Stimulated activated CD8-positive, alpha-beta memory T cell treated with anti-CD3 and anti-CD28 coated beads, Interleukin-7, amount 100 ng/mL, for 48 hours (primary cell): ENCODE measurements at places on chromosomes 1 and 21.

DNA sequence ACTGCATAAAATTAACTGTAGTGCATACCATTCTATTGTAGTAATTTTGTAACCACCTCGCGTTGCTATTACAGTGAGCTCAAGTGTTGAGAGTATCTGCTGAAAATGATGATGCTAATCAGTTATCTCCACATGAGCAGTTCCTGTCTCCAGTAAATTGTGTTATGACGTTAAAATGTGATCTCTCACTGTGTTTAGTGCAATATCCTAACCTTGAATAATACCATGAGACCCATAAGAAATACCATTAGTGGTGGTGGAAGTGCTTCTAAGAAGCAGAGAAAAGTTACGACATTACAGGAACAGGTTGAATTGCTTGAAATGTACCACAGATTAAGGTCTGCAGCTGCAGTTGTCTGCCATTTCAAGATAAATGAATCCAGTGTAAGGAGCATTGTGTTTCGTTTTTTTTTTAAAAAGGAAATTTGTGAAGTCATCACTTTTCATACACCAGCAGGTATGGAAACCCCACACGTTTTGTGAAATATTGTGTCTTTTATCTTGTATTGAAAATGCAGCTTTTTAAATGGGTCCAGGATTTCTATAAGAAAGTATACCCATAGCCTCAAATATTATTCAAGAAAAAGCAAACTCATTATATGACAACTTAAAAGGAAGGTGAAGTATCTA is 72.5 kb downstream of the ANGPTL1 start:
- no peak for DNase-seq

GRCh38 chr21:41878831-41879189 is 334 bp downstream of the PRDM15 start:
- DNase-seq: peak; percentile 59

DNA sequence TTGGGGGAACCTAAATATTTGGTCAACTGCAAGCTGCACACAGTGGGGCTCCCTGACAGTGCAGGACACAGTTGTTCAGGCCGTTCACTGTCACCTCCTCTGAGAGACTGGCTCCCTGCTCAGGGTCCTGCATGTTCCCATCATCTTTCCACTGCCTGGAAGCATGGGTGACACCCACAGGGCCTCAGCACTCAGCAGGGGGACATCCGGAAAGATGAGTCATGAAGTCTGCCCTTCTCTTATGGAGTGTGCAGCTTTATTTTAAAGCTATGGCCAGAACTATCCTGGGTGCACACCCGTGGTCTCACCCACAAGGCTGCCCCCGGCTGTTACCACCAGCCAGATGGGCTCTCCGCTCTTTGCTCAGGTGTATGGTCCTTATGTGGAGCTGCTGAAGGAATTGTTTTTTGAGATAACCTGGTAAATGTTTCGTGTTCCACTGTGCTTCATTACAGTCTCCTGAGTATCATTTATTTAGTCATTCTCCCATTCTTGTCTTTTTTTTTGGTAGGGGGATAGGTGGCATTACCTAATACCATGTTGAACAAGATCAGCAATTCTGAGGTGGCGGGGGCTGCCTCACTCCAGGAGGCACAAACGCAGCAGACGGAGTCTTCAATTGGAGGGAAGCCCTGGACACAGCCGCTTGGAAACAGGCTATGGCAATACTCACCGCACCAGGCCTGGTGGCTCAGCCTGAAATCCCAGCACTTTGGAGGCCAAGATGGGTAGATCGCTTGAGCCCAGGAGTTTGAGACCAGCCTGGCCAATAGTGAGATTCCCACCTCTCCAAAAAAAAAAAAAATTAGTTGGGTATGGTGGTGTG is 14.3 kb downstream of the TRIM11 start:
- DNase-seq: no peak

DNA sequence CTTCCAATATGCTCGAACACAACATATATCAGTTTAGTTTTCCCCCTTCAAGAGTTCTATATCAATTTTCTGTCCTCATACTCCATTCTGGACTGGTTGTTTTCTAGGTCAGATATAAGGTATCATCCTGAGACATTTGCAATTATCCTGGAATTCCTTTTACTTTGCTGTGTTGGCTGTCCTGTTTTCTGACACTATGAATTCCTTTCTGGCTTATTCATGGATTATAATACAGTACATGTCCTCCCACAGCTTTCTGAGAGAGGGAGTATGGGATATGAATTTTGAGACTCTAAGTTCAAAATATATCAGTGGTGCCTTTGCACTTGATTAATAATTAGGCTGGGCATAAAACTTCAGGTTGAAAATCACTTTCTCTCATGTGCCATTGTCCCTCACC is 11.9 kb downstream of the PHTF1 start:
- no peak for DNase-seq

DNA sequence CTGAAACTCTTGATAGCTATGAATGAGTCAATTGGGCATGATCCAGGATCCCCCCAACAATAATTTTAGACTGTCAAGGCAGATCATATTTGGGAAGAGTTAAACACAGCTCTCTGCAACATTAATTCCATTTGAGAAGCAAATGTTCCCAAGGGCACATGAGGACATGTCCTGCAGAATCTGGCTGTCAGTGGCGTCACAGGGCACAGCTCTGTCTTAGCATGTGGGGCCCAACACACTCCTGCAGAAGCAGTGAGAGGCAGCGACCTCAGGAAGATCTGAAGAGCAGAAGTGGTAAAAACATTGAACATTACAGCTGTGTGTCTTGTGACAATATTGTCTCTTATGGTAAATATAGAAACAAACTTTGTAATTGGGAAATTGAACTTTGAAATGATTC is 197.1 kb upstream of the PBX1 start:
- DNase-seq: no peak

DNA sequence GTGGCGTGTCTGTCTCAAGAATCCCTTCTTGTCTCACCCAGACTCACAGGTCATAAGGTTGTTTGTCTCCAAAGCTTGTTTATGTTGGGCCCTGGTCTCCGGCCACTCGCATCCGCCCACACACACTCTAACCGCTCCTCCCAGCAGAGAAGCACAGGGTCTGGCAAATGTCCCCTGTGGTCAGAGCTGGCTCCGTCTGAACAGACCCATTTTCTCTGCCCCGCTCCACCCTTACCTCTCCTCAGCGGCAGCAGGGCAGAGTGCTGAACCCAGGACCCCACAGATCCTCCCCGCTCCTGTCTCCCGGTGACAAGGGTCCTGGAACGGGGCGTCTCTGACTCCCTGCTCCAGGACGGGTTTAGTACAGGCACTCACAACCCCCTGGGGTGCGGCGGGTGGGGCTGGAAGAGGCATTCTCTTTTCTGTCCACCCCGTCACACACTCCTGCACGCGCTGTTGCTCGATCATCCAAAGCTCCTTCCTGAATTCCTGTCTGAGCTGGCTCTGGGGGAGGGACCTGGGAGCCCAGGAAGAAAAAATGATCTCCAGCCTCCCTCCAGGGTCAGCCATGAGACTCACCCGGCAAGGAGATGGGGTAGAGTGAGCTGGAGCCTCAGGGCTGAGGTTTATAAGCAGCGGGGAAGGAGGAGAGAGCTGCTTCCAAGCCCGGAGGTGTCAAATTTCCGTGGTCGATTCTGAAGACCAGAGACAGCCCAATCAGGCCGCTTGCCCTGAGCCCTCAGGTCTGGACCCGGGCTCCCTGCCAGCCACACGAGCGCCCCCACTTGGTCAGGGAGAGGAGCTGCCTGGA is at the start of gene S100A13:
S100A13 (minus strand) TSS at position 602 of the 811 bp plus-strand sequence. CDS start 1,033 bp downstream, outside the sequence.
- no peak for DNase-seq

DNA sequence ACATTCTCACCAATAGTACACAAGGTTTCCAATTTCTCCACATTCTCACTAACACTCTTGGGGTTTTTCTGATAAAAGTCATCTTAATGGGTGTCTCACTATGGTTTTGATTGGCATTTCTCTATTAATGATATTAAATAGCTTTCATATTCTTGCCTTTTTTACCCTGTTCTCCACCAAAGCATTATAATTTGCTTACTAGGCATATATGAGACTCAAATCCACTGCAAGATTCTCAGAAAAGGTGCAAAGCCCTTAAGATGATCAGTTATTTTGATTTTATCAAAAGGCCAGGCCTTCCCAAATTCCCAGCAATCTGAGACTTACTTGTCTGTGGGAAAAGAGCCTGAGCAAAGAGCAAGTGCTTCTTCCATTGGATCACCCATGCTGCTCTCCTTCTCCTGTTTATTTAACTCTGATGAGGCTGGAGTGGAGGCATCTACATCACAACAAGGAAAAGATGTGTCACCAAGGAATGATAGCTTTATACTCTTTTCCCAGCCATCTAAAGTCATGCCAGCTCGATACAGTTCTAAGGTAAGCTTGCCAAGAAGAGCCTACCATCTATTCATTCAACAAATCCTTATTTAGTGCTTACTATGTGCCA is 24.6 kb downstream of the CLSPN start:
- DNase-seq: no peak

DNA sequence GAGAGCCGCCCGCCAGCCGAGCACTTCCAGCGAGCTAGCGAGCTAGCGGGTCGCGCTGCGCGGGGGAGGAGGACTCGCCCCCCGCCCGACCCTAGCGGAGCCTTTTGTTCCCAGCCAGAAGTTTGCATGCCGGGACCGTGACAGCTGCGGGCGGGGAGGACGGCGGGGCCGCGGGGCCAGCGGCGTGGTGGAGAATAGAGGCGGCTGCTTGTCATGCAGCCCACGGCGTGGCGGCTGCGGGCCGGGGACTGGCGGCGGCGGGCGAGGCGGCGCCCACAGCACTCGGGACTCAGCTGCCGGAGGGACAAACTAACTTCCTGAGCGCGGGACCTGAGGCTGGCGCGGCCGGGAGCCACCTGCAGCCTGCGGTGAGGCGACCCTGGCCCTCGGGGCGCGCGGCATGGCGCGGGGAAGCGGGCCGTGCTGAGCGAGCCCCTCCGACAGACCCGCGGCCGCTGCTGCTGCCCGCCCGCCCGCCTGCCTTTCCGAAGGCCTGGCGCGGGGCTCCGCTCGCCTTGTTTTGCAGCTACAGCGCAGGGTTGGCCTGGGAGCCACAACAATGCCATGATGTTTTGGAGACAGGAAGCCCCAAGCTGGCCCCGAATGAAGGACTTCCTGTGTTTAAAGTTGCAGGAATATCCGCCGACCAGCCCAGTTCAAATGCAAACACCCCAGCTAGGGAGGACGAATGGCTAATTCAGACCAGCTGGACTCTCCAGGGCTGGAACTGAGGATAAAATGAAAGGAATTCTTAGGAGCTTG is 82.2 kb upstream of the BMP8A start:
- DNase-seq: no peak

- no peak for DNase-seq
These were observed 110.2 kb downstream of the MATN1 start for GRCh38 chr1:30613188-30613587.

DNA sequence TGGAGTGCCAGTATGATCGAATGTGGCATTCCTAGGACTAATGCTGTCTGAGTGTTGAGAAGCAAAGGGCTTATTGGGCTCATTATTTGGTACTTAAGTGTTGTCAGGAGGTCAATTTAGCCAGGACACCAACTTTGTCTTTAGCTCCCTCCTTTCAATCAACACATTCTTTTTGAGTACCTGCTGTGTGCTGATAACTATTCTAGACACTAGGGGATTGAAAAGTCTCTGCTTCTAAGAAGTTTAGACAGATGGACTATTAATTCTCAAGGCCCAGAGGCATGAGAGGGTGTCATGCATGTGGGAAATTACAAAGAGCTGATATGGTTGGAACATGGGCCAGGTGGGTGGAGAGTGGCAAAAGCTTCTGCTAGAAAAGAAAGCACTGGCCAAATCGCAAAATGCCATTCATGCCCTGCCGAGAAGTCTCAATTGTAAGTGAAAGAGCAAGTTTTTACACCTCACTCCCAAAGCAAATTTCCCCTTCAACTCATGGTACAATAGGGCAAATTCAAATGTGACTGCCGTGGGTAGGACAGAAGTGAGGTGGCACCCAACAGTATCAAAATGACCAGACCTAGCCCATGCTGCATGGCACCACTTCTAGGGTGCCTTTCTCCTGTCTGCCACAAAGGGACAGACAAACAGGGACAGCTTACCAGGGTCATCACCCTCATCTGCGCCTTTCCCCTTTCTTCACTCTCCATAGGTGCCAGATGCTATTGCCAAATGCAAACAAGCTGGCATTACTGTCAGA is 53.6 kb upstream of the LAX1 start:
- no peak for DNase-seq

DNA sequence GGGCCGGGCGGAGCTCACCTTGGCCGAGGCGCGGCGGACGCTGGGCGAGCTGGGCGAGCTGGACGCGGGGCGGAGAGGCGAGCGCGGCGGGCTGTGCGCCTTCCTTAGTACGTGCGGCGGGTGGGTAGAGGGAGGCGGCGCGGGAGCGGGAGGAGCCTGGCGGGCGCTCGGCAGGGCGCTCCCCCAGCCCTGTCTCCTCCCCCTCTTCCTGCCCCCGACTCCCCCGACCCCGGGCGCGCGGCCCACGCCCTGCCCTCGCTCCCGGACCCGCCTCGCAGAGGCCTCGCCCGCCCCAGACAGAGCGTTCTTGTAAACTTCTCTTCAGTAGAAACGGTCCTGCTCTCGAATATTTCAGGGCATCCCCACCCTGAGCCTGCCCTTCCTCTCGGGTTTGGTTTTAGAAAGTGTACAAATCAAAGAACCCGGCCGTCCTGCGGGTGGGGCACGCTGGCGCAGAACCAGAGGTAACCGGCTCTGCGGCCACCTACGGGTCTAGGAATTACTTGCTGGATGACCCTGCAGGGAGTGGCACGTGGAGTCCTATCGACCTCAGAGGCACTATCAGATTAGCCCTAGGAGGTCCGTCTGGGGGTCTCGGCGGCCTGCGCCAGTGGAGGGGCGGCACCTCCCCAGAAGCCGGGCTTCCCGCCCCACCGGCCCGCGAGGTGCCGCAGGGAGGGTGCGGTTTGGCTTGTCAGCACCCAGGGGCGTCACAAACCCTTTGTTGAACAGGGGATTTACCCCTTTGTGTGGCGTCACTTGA is at the start of gene S100A10:
S100A10 (minus strand) TSS at position 126 of the 763 bp plus-strand sequence. CDS start 7,629 bp downstream, outside the sequence.
- peak; percentile 46 for DNase-seq

GRCh38 chr1:177824508-177824982 is 145.3 kb downstream of the SEC16B start:
- no peak for DNase-seq

- DNase-seq: no peak
These were observed 902.1 kb downstream of the LTN1 start for GRCh38 chr21:28090546-28090945.

- DNase-seq: no peak
These were observed 33.6 kb downstream of the SOAT1 start for GRCh38 chr1:179327196-179327595.

GRCh38 chr1:231684356-231685244 is 58.0 kb downstream of the DISC1 start:
- DNase-seq: no peak

GRCh38 chr1:96236156-96236739 is 485.3 kb upstream of the PTBP2 start:
- no peak for DNase-seq

GRCh38 chr1:164590592-164590991 is 31.6 kb downstream of the PBX1 start:
- no peak for DNase-seq

- DNase-seq: no peak
These were observed 23.0 kb downstream of the KNCN start for GRCh38 chr1:46528297-46528955.

- DNase-seq: peak; percentile 29
These were observed 991 bp downstream of the PRMT6 start for GRCh38 chr1:107057197-107058133.

- DNase-seq: no peak
These were observed 21.6 kb upstream of the POFUT2 start for GRCh38 chr21:45309069-45309986.

- DNase-seq: no peak
These were observed 56.7 kb downstream of the S1PR1 start for GRCh38 chr1:101293461-101294051.

- peak; percentile 93 for DNase-seq
These were observed at the start of gene RFX5 for GRCh38 chr1:151346769-151347522. RFX5 (minus strand) TSS chr1:151347252; CDS start chr1:151346320, 932 bp downstream.
